ENCODE measurements at places on chromosomes 2 and 18. TPM values are rescaled to one million over a fixed set of nuclear protein-coding genes. Genes with fewer than 3 reads are reported as not detected.

Gene CFC1
- not detected for total RNA-seq

Gene FARSB
- total RNA-seq, result 9.4 TPM

Gene ABCG5
- not detected for total RNA-seq

Gene PLEK
- not detected for total RNA-seq

Gene SIX3
- not detected for total RNA-seq

Gene IL1RL2
- 3.1 TPM for total RNA-seq

Gene EVA1A
- total RNA-seq, result 16.2 TPM

Gene HOXD13
- total RNA-seq, result not detected

Gene LGALSL
- total RNA-seq, result 3.1 TPM

Gene LCLAT1
- 17.7 TPM for total RNA-seq

Gene GLB1L
- total RNA-seq, result 28.2 TPM

Gene HOXD1
- not detected for total RNA-seq

Gene KCNS3
- total RNA-seq, result 1.3 TPM

Gene CCDC68
- 8.3 TPM for total RNA-seq

Gene ACMSD
- not detected for total RNA-seq

Gene GALNT13
- total RNA-seq, result 0.17 TPM

Gene CNTNAP5
- total RNA-seq, result not detected

Gene TMEM131
- 32.4 TPM for total RNA-seq

Gene GREB1L
- 0.26 TPM for total RNA-seq

Gene CD207
- not detected for total RNA-seq

Gene KRTCAP3
- total RNA-seq, result not detected

Gene RUFY4
- total RNA-seq, result not detected

Gene CPS1
- 25.7 TPM for total RNA-seq

Gene INSIG2
- total RNA-seq, result 9.9 TPM

Gene C2orf78
- total RNA-seq, result not detected

Gene SPP2
- total RNA-seq, result not detected

Measured in fibroblast of lung (primary cell).